ENCODE measurements at places on chromosomes 1 and 21.

- no peak for DNase-seq
Observed at GRCh38 chr1:228307218-228308023, 99.2 kb downstream of the TRIM11 start.

GRCh38 chr1:155940993-155941844, at the start of gene RXFP4:
Gene RXFP4, plus strand, starts transcription at chr1:155941638. Its CDS starts 72 bp downstream, at chr1:155941710.
- DNase-seq = peak; percentile 90

DNA sequence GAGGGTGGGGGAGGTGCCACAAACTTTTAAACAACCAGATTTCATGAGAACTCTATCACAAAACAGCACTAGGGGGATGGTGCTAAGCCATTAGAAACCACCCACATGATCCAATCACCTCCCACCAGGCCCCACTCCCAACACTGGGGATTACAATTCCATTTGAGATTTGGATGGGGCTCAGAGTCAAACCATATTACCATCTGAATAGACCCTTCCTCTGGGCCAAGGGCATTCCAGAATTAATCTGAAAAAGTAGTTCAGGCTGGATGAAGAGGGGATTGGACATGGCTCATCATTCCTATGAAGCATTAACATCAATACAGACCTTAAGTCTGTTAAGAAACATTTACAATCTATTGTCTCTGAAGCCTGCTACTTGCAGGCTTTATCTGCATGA, 149.9 kb upstream of the DNAH14 start:
- DNase-seq = no peak

GRCh38 chr21:41975391-41976272, 21.8 kb upstream of the C2CD2 start:
- DNase-seq = no peak

DNA sequence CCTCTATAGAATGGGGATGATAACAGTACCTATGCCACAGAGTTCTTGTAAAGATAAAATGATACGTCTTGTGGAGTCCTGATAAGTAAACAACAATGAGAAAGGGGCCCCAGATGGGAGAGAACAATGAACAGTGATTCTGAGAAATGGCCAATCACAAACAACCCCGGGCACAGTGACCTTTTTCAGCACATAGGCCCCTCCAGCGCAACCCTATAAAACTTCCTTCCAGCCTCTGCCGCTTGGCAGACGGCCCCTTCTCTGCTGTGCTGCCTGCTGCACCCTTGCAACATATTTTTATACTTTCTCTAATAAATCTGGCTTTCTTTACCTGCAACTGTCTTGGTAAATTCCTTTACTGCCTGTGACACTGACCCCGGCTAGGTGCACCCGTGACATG, 8.9 kb downstream of the RCAN1 start:
- no peak for DNase-seq

DNA sequence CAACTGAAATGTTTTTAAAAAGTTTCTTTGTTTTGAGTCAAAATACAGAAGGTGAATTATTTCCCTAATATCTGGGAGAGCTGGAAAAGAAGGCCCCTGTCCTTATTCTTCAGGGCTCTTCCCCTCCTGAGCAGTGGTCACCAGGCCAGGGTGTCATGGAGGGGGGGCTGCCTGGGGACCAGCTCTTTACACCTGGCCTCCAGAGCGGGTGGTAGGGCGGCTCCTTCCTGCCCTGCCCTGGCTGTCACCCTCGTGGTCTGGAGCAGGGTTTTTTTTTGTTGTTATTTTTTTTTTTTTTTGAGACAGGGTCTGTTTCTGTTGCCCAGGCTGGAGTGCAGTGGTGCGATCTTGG, 6.6 kb downstream of the SKI start:
- DNase-seq = peak; percentile 47

- DNase-seq = no peak
Observed at GRCh38 chr1:8555582-8555981, 237.7 kb downstream of the SLC45A1 start.

- DNase-seq = no peak
Observed at GRCh38 chr1:168535536-168535935, 8.3 kb downstream of the XCL2 start.

- no peak for DNase-seq
Observed at GRCh38 chr1:205792961-205793673, 17.8 kb upstream of the RAB29 start.

DNA sequence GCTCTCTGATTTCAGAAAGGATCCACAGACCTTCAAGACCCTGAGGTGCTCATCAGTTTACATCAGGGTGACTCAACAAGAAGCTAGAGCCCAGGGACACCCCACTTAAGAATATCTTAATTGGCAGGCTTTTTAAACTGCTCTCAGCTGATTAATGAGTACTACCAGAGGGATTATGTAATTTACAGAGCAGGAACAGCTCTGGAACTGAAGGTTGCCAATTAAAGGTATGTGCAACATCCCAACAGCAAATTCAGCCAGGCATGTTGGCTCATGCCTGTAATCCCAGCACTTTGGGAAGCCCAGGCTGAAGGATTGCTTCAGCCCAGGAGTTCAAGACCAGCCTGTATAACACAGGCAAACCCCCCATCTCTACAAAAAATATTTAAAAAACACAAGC, 295.7 kb downstream of the SETD4 start:
- DNase-seq = no peak

GRCh38 chr1:244450597-244451538, 841 bp downstream of the ADSS2 start:
- peak; percentile 58 for DNase-seq

DNA sequence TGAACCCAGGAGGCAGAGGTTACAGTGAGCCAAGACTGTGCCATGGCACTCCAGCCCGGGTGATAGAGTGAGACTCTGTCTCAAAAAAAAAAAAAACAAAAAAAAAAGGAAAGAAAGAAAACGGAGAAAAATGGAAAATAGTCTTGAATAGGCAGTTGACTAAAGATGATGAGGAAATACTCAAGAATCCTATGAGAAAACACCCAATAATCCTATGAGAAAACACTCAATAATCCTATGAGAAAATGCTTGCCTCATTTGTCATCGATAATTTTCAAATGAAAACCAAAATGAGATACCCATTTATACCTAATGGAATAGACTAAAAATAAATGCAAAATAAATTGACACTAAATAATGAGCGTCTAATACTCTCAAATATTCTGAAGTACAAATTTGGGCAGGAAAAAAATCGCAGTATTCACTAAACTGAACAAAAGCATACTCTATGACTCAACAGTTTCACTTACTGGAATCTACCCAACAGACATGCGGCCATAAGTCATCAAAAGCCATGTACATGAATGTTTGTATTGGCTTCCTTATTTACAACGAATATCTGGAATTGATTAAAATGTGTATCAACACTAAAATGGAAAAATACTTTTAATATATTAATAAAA, 733.9 kb upstream of the CHRM3 start:
- DNase-seq = no peak

DNA sequence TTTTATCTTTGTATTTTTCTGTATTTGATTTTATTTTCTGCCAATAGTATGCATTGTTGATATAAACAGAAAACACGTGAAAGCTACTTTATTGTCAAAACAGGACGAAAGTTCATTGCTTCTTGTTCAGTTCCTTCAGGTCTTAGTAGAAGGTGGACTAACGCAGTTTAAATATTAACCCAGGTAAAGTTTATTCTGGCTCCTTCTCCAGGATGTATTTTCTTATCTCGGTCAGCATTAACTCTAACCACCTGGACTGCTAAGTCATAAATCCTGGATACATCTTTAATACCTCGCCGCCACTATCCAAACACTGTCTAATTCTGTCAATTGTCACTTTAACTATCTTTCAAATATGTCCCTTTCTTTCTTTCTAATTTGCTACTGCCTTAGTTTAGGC, 5.7 kb upstream of the SOAT1 start:
- no peak for DNase-seq

DNA sequence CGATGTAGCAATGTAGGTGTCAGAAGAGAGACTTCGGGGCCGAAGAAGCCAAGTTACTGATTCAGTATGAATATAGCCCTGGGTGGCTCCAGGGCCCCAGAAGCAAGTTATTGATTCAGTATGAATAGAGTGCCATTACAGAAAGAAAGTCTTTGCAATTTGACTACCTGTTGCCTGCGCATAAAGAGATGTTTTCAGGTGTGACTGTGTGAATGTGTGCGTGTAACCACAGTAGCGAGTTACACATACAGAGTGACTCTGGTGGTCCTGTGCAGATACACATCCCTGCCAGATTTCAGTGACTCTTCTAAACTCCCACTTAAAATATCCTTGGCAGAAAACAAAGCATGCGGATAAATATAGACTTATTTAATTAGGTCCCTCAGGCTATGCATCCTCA, 142.7 kb upstream of the CD34 start:
- no peak for DNase-seq

DNA sequence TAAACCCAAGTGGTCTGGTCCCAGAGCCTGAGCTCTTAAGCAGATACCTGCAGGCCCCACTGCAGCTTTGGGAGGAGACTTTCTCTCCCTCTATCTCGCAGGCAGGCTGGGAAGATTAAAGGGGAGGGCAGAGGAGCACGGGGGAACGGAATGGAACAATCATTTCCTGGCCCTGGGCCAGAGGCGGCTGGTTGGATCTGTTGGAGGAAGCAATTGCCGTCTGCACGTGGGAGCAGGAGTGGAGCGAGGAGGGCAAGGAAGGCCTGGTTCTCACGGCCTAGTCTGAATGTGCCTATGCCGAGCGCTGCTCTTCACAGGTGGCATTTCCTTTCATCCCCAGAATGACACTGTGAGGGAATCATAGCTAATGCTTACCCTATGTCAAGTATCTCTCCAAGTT, 23.7 kb downstream of the NKAIN1 start:
- DNase-seq = peak; percentile 74

DNA sequence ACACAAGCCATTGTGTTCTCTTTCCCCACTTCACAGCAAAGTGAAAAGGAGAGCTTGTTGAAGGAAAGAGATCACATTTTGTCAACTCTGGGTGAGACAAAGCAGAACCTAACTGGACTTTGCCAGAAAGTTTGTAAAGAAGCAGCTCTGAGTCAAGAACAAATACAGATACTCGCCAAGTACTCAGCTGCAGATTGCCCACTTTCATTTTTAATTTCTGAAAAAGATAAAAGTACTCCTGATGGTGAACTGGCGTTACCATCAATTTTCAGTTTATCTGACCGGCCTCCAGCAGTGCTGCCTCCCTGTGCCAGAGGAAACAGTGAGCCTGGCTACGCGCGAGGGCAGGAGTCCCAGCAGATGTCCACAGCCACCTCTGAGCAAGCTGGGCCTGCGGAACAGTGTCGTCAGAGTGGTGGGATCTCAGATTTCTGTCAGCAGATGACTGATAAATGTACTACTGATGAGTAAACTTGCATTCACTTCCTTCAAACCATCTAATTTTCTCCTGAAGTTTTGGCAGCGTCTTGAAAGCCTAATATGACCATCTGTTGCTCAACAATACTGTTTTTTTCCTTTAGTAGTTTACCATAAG, 43.7 kb downstream of the BACH1 start:
- DNase-seq = peak; percentile 31

- DNase-seq = no peak
Observed at GRCh38 chr1:115705085-115705951, 63.2 kb downstream of the CASQ2 start.

DNA sequence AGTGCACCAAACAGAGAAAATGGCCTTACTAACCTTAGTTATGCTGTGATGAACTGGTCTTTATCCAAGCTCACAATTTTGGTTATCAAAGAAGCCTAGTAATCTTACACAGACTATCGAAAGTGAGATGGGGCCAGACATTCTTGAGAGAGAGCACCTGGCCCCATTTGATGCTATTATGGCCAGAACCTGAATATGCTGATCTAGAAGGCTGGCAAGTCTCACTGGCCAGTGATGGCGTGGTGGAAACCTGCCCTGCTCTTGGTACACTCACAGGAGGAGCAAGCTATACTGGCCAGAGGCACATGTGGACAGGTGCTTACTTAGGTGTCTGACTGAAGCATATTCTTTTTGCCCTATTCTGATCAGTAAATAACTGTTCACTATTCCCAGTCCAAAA, 357.8 kb upstream of the ZRANB2 start:
- DNase-seq = no peak

- DNase-seq = peak; percentile 4
Observed at GRCh38 chr1:109802136-109802900, 38.6 kb upstream of the EPS8L3 start.

DNA sequence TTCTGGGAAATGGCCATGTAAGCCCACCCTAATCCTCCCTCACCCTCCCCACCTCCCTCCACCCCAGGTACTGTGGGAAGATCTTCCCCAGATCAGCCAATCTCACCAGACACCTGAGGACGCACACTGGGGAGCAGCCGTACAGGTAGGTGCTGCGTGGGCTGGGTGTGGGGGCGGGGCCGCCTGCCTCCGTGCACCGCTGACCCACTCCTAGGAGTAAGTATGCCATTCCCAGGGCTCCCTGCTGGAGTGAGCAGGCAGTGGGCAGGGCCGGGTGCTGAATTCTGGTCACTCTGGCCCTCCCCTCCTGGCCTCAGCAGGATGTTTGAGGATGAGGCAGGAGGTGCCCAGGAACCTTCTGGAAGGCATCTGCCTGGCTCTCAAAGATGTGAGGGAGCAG, 35.9 kb upstream of the ARHGEF16 start:
- no peak for DNase-seq

DNA sequence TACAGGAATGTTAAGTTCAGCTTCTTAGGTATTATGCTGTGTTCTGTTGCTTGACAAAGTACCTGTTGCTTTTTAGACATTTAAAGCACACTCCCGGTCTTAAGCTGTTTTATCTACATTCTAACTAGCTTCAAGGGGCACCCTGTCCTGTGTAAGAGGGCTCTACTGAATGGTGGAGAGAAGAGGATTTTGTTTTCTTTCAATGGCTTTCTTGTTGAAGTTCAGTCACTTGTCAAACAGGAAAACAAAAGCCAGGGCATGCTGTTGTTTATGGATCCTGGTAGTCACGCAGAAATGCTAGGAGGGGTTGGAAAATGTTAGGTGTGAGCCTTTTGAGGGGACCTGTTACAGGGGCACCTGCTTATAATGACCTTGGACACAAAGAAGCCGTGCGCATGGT, 30.7 kb downstream of the PGM1 start:
- DNase-seq = no peak

GRCh38 chr1:73044241-73045036, 762.1 kb upstream of the NEGR1 start:
- DNase-seq = no peak

DNA sequence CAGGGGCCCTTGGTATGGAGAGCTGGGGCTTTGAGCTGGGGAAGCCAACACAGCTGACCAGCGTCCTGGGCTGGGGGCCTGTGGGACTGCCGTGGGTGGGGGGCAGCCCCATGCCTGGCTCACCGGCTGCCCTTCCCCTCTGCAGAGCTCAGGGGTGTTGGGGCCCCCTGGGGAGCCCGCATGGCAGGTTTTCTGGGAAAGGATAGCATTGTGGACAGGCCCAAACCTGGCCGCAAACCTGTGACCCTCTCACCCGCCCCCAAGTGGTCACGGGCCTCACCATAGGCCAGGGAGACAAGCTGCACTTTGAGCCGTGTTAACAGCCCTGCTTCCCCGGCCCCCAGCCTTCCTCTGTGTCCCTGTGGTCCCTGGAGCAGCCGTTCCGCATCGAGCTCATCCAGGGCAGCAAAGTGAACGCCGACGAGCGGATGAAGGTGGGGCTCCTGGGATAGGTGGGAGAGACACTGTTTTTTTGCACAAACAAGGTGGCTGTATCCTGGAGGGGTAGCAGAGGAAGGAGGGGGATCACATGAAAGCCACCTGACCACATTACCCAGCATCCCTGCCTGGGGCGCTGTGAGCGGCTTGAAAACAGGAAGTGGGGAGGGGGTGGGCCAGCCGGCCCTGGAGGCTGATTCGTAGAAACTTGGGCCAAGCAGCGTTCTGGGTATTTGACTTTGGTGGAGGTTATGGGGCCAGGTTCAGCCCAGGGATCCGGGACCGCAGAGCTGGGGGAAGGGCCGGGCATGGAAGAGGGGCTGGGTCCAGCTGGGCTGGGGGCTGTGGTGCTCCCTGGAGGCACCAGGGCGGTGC, 65.9 kb downstream of the PIK3CD start:
- DNase-seq = peak; percentile 79

GRCh38 chr21:31295676-31296075, 48.4 kb downstream of the TIAM1 start:
- DNase-seq = no peak
